ENCODE measurements at places on chromosomes 1 and 21.

- DNase-seq = no peak
Measured at GRCh38 chr21:41183575-41183974, 15.6 kb downstream of the BACE2 start.

GRCh38 chr1:215330426-215330825, 236.7 kb upstream of the KCTD3 start:
- DNase-seq = no peak

GRCh38 chr1:24594328-24594598, 38.4 kb downstream of the NCMAP start:
- DNase-seq = no peak

- DNase-seq = no peak
Measured at GRCh38 chr21:45418301-45419071, 13.5 kb downstream of the COL18A1 start.

DNA sequence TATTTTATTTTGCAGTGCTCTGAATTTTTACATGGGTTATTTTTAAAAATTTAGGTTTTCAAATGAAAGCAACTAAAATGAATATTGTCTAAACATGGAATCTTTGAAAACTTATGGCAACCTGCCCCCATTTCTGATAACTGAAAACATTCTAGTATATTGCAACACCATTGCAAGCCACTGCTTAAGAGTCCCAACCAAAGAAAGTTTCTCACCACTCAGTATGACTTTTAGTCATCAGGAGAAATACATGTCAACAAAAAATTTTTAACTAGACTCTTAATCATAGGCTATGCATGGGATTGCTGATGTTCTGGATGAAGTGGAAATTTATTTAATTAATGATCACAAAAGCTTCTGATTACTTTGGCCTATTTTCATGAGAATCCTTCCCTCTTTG, 112.1 kb downstream of the TNFSF18 start:
- DNase-seq = peak; percentile 56

DNA sequence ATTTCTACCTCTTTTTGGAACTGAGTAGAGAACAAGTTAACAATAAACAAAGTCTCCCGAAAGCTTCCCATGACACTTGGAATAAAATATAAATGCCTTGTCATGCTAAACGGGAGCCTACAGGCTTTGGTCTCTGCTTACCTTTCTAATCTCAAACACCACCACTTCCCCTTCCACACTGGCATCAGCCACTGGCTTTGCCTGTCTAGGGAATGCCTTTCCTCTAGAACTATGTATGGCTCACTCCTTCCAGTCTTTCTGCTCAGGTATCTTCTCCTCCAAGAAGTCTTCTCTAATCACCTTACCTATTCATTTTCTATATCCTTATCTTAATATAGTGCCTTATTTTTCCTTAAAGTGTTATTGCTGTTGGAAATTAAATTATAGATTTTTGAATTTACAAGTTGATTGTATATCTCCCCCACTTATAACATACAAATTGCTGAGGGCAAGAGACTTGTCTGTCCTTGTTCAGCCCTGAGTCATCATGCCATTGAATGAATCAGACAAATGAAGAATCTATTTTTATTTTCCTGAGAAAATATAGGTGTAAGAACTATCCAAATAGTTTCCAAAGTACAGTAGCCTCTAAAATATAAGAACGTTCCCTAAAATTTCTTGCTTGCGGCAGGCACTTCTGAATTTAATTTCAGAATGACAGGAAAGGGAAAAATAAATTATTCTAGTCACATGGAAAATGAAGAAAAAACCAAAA, 119.2 kb downstream of the TM2D1 start:
- DNase-seq = peak; percentile 30

GRCh38 chr1:68745451-68745850, 248.6 kb upstream of the DEPDC1 start:
- DNase-seq = no peak

DNA sequence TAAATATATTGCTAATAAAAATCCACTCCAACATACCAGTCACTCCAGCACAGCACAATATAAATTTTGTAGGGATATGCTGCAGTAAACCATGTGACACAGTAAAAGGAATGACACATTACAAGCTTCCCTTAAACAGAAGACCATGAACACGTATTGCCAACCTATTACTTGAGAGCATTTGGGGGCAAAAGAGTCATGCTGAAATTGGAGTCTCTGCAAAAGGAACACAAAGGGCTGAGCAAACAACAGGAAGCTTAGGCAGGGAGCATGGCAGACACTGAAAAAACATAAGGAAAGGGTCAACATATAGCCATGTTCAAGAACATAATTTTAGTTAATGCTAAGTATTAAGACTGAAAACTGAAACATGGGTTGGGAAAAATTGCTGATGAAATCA, 214.5 kb downstream of the SMYD3 start:
- DNase-seq = no peak

DNA sequence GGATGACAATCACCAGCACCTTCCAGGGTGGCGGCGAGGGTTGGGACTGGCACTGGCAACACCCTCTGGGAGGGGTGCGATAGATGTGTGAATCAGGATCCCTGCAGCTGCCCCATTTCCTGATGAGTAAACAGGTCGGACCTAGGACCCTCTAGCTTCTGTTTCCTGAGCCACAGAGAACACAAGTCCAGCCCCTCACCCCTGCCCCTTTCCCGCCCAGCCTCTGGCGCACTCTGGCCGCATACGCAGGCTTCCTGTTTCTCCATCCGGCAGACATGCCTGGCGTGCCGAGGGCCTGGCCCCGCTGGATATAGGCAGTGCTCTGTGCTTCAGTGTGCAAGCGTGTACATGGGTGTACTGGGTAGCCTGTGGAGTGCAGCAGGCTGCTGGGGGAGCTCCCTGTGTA, 4.6 kb downstream of the PEAR1 start:
- DNase-seq = no peak

GRCh38 chr1:147641291-147641690, 29.0 kb downstream of the ACP6 start:
- no peak for DNase-seq

DNA sequence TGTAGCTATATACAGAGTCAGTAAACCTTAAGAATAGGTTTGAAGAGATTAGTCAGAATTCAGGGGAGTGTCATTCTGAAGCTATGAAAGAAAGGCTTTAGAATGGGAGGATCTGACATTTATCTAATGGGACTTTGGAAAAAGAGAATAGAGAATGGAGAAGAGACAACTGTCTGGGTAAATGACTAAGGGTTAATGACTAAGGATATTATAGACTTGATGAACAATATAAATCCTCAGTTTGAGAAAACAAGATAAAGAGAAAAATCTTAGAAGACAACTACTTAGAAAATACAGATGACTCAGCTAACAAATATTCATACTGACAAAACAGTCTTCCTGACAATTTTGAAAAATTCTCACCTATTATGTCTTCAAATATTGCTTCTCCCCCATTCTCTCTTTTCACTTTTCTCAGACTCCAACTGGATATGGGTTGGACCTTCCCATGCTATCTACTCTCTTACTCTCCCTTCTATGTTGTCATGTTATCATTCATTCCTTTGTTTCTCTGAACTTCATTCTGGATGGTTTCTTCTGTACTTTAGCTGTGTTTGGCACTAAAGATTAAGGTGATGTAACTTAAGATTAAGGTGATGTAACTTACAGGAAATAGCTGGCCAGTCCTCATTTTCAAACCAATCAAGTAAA, 20.4 kb downstream of the SLC16A1 start:
- DNase-seq = no peak

GRCh38 chr1:7478142-7478790, 292.8 kb upstream of the VAMP3 start:
- DNase-seq = no peak

DNA sequence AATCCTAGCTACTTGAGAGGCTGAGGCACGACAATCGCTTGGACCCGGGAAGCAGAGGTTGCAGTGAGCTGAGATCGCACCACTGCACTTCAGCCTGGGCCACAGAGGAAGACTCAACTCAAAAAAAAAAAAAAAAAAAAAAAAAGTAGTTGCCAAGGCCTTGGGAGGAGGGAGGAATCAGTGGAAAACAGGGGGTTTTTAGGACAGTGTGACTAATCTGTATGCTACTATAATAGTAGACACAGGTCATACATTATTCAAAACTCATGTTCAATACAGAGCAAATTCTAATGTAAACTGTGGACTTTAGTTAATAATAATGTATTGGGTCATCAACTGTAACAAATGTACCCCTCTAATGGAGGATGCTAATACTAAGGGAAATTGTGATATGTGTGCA, 51.7 kb upstream of the CTPS1 start:
- no peak for DNase-seq

GRCh38 chr1:106944721-106945120, 111.8 kb upstream of the PRMT6 start:
- DNase-seq = no peak

DNA sequence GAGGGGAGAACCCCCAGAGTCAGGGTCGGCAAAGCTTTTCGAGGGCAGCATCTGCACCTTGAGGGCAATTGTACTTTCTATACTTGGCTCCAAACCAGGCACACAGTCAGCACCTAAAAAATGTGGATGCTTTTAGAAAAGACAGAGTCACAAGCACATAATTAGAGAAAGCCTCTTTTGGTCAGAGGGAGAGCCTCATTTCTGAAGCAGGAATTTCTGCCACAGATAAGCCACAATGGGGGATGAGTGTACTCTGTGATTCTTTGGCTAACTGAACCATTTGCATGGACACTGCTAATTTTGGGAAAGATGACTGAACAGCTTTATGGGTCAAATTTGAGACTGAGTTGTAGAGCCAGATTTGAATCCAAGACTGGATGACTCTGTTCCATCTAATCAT, 635.7 kb downstream of the KIF26B start:
- DNase-seq = peak; percentile 68

GRCh38 chr1:162351246-162351842, 25.3 kb downstream of the SPATA46 start:
- DNase-seq = no peak

GRCh38 chr1:208542309-208542708, 298.1 kb upstream of the PLXNA2 start:
- DNase-seq = no peak

GRCh38 chr1:71862756-71863155, 419.6 kb downstream of the NEGR1 start:
- DNase-seq = no peak

- DNase-seq = no peak
Measured at GRCh38 chr1:103111926-103112325, 3.6 kb upstream of the COL11A1 start.

GRCh38 chr1:30575066-30575465, 148.3 kb downstream of the MATN1 start:
- DNase-seq = no peak

- DNase-seq = no peak
Measured at GRCh38 chr21:45866551-45866950, 115.0 kb upstream of the COL6A1 start.

- DNase-seq = no peak
Measured at GRCh38 chr1:94675373-94675772, 133.8 kb upstream of the F3 start.

- DNase-seq = no peak
Measured at GRCh38 chr1:164611754-164612642, 53.0 kb downstream of the PBX1 start.

DNA sequence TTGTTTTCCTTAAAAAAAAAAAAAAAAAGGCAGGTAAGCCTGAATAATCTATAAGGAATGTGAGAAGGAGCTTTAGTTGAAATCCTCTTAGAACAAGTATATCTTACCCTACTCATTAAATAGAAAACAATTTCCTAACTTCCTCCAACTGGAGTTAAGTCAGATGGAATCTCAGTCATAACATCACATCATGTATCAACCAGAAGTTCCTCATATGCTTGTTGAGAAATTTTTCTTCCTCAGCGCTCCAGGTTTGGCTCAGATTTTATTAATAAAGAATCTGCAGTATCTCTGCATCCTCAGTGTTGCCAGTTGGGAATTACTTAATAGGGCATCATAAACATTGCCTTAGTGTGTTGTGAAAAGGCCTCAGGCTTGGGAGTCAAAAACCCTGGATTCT, 37.6 kb downstream of the DUSP10 start:
- no peak for DNase-seq

- peak; percentile 45 for DNase-seq
Measured at GRCh38 chr1:147225193-147225730, at the start of gene FMO5. FMO5 (minus strand) TSS chr1:147225339; CDS start chr1:147225029, 310 bp downstream.

GRCh38 chr1:78370779-78371482, 119.8 kb upstream of the PTGFR start:
- peak; percentile 89 for DNase-seq

GRCh38 chr1:237857455-237857854, 33.3 kb downstream of the ZP4 start:
- DNase-seq = no peak

DNA sequence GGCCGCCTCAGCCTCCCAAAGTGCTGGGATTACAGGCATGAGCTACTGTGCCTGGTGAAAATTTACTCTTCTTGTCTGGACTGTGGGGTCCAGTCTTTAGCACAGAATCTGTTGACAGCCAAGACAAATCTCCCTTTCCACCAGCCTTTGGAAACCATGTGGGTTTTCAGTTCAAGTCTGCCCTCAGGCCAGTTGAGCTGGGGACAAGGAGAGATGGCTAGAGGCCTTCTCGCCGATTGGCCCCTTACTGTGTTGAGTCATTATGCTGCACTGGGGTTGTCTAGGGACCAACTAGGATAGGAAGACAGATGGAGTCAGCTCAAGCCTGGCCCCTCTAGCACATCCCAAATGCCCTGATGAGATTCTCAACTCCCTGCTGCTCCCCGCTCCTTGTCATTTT, 8.6 kb upstream of the NKAIN1 start:
- no peak for DNase-seq

- no peak for DNase-seq
Measured at GRCh38 chr21:34650861-34651431, 17.8 kb upstream of the CLIC6 start.

DNA sequence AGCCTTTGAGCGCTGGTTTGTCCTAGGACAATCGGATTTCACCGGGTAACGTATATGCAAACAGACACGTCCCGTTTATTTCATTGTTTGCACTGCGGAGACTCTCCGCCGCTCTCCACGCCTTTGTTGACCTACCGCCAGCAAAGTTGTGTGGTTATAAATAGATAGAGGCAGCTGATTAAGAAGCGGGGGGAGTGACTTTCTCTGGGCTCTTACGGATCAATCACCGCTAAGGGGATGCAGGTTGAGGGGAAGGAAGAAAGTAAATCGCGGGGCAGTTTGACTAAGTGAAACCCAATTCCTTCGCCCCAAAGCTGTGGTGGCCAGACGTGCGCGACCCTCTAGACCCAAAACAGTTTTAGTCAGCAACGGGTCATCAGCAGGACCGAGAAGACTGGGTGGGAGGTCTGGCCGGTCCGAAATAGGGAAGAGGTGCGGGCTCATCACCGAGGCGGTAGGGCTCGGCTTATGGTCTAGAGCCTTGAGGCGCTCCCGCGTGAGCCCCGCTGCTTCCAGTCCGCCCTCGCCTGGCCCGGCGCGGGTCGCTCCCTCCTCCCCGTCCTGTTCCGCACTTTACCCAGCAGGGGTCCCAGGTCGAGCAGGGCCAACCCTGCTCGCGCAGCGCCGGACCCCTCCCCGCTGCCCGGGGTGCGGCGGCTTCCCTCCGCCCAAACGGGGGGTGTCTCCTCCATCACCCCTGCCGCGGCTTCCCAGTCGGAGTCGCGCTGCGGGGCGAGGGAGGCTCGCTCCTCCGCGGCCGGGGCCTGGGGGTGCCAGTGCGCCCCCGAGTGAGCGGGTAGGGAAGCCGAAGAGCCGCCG, 120.8 kb upstream of the RRP15 start:
- no peak for DNase-seq

GRCh38 chr1:104266612-104267011, 516.9 kb downstream of the AMY1C start:
- no peak for DNase-seq
